B cell (primary cell): ENCODE measurements at places on chromosomes 3 and 15.

GRCh38 chr15:29533647-29534046 is 264.0 kb upstream of the NSMCE3 start:
- DNase-seq: no peak

GRCh38 chr15:65286069-65286703 is 497 bp downstream of the PARP16 start:
- DNase-seq: no peak

GRCh38 chr15:93072011-93072410 is 17.0 kb downstream of the RGMA start:
- no peak for DNase-seq

DNA sequence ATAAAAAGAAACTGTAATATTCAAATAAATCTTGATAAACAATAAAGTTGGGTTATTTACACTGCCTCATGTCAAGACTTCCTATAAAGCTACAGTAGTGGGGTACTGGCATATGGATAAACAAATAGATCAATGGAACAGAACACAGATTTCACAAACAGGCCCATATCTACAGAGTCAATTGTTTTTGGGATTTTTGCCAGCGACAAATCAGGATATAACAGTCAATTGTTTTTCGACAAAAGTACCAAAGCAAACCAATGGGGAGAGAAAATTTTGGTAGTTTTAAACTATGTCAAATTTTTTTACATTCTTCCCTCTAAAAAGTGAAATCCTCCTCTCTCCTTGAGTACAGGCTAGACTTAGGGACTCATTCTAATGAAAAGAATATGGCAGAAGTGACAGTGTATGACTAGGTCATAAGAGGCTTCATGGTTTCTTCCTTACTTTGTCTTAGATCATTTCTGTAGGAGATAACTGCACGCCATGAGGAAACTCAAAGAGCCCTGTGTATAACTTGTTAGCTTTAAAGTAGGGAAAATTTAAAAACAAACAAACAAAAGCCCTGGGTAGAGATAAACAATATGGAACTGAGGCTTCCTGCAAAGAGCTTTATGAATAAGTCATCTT is 16.9 kb downstream of the IP6K1 start:
- no peak for DNase-seq

DNA sequence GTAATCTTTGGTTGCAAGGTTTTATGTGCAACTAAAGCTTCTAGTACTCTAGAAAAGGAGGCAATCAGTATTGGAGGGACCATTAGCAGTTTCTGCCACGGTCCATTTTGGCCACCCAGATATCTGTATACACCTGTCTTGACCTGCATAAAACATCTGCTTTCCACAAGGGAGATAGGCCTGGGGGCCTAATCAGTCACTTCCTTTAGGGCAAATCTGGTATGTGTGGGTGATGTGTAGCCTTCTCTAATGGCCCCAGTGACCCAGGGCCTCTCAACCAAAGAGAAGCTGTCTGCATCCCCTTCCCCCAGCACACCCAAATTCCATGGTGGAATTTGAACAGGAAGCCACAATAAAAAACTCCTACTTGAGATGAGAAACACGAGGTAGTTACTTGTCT is 19.5 kb downstream of the IRAK2 start:
- no peak for DNase-seq

DNA sequence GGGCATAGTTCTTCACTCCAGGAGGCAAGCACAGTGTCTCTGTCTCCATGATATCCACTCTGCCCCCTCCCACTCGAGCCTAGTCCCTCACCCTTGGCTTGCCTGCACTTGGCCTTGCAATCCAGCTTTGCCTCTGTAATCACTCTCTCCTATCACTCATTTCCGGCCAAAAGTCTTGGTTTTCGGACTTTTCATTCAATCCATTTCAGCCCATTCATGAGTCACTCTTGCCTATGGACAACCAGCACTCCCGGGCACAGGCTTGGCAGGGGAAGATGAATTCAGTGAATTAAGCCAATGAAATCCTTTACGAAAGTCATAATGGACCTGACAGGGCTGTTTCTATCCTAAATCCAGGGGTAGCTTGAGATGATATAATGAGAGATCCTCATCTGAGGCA is 21.7 kb downstream of the DAZL start:
- DNase-seq: no peak
